ENCODE measurements at places on chromosomes 3 and 15. TPM values are rescaled to one million over a fixed set of nuclear protein-coding genes. Genes with fewer than 3 reads are reported as not detected.

Gene VEPH1
- total RNA-seq = not detected

DNA sequence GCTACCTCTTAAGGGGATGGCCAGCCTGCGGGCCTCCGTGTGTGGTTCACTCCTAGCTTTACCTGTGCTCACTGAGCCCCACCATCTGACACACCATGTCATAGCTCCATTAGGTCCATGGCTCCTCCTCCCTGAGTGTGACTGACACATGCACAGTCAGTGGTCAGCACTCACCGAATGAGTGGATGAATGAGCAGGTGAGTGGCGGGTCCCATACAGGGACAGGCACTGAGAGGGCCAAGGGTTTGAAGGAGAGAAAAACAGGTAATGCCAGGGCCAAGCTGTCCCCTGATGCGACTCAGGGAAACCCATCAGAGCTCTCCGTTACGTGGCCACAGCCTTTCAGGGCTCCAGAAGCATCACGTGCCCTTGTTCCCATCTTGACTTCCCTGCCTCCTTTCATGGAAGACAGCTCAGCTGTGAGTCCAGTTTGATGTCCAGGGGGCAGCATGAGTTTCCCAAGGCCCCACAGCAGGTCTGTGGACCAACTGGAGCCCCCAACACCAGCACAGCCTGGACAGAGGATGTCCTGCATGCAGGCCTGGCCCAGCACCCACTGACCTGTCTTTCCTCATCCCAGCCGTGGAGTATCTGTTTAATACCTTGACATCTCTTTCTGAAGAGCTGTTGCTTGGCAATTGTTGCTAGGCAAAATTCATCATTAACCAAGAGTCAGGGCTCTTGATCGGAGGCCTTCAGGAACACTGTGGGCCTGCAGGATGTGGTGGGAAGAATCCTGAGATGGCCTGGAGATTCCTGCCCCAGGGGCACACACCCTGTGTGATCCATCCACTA, 84.4 kb downstream of the PLXNA1 start:
- no peaks in the 10 kb centered on the region for H3K36me3 ChIP-seq
- H3K4me3 ChIP-seq = no peak overlapping the region
- peaks cover 60% of the 10 kb centered on the region for H3K27me3 ChIP-seq
- no peak for DNase-seq

GRCh38 chr15:44735482-44736180, 697 bp upstream of the TRIM69 start:
- DNase-seq = peak; percentile 35
- H3K27me3 ChIP-seq = no peaks in the 10 kb centered on the region
- H3K4me1 ChIP-seq = peaks cover 43% of the 10 kb centered on the region
- no peak overlapping the region for H3K4me3 ChIP-seq

DNA sequence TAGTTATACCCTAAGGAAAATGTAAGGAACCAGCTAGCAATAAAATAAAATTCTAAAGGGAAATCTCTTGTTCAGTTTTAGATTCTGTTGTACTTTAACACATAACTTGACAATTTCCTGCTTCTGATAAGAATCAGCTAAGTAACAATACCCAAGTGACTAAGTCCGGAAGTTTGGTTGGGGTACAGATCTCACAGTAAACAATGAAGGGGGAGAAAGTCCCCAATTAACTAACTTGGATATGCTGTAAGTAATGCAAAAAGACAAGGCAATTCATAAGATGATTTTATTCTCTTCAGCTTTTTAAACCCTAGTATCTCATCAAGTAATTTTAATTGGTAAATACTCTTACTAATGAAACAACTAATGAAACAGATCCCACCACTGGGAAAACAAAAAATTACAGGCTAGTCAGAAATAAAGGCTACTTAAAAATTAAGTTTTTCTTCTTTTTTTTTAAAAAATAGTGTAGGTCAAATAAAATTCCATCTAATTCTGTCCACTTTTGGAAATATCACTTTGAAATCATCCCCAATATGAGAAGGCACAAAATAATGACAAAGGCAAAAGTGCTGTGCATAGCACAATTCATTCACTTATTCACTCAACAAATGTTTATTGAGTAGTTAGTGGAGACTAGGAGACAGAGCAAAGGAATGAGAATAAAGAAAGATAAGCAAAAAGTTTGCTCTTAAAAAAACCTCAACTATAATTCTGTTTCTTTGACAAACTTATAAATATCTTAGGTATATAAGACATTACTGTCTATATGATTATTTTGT, 37.8 kb upstream of the IL20RB start:
- H3K4me3 ChIP-seq = no peak overlapping the region
- peaks cover 44% of the 10 kb centered on the region for H3K4me1 ChIP-seq
- DNase-seq = peak; percentile 34

DNA sequence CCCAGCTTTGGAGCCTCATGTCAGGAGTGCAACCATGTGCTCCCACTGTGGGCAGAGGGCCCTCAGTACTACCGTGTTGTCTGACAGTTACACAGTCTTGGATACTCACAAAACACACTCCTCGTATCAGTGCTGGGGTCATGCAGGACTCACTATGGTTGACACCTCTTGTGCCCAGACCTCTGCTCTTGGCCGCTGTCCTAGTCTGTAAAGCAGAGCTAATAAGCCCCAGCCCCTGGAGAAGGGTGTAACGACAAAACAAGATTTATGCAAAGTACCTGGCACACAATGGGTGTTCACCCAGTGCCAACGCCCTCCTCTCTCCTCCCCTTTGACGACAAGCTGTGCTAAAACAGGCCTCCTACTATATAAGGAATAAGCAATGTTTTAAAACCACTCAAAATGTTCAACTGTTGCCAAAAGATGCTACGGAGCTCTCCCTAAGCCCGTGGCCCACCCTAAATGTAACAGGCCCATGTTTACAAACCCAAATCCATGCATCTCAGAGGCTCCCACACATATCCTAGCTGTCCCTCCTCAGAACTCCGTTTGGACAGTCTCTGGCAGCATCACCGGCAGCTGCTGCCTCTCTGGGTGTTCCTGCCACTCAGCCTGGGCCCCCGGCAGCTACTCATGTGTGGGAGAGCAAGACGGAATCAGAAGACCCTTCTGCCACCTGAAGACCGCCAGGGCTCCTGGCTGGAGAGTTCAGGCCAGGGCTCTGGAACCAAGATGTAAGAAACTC, 65.8 kb downstream of the MRPL46 start:
- H3K36me3 ChIP-seq = no peaks in the 10 kb centered on the region
- H3K4me1 ChIP-seq = no peaks in the 10 kb centered on the region
- H3K27ac ChIP-seq = no peak overlapping the region
- DNase-seq = peak; percentile 68
- H3K27me3 ChIP-seq = no peaks in the 10 kb centered on the region

GRCh38 chr3:169513672-169514071, 149.8 kb downstream of the MECOM start:
- H3K27me3 ChIP-seq = no peaks in the 10 kb centered on the region
- no peak overlapping the region for H3K4me3 ChIP-seq
- no peak overlapping the region for H3K27ac ChIP-seq

GRCh38 chr3:174533286-174533685, 325.8 kb upstream of the NAALADL2 start:
- no peak overlapping the region for H3K27ac ChIP-seq
- H3K27me3 ChIP-seq = no peaks in the 10 kb centered on the region
- DNase-seq = no peak
- H3K4me1 ChIP-seq = no peaks in the 10 kb centered on the region
- no peaks in the 10 kb centered on the region for H3K36me3 ChIP-seq

GRCh38 chr15:98787194-98787593, 138.9 kb downstream of the IGF1R start:
- H3K4me1 ChIP-seq = peaks cover 35% of the 10 kb centered on the region
- H3K4me3 ChIP-seq = no peak overlapping the region
- no peaks in the 10 kb centered on the region for H3K27me3 ChIP-seq
- no peaks in the 10 kb centered on the region for H3K36me3 ChIP-seq
